NCI-H2081 (cell line): ENCODE measurements at places on chromosomes 2 and 18.

- no peak for DNase-seq
Observed at GRCh38 chr18:6054256-6054842, 159.0 kb upstream of the TMEM200C start.

- no peak for DNase-seq
Observed at GRCh38 chr18:59760619-59761600, 63.7 kb upstream of the CCBE1 start.

- peak; percentile 58 for DNase-seq
Observed at GRCh38 chr2:42602218-42602875, 33.9 kb downstream of the MTA3 start.

GRCh38 chr2:239836021-239836765, 188.9 kb downstream of the NDUFA10 start:
- no peak for DNase-seq

DNA sequence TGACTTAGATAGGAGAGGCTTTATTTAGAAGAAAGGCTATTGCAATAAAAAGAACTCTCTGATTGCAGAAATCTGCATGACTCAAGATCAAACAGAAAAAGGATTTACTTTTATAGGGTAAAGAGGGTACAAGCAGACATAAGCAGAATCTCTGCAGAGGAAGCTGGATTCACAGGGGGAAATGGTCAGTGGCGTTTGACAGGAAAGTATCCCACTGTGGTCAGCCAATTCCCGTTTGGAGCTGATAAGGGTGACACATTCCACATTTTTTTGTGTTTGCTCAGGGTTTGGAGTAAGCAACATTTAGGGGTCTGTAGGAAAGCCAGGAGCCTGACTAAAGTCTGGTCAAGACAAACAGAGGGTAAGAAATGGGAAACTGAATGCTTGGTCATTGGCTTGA, 23.9 kb upstream of the SCYGR5 start:
- no peak for DNase-seq

- peak; percentile 85 for DNase-seq
Observed at GRCh38 chr2:11540148-11540995, 6.5 kb downstream of the GREB1 start.

GRCh38 chr18:49988101-49988500, 174.8 kb upstream of the ACAA2 start:
- no peak for DNase-seq

GRCh38 chr2:234998404-234999211, 46.8 kb downstream of the SH3BP4 start:
- no peak for DNase-seq

GRCh38 chr2:184294831-184295230, 303.5 kb upstream of the ZNF804A start:
- no peak for DNase-seq

DNA sequence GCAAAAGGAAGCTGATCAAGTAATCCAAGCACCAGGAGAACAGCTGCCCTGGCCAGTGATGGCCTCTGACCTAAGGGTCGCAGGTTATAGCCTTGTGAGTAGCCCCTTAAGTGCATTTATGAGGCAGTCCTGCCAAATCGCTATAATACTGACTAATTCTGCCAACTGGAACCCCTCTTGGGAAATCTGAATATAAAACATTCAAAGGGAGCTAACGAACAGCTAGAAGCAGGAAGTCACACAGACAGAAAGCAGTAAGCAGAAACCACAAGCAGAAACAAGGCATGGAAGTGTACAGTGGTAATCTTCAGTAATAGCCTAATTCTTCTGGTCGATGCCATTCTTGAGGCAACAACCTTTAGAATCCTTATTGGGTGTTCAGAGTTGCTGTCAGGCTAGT, 521.3 kb downstream of the METTL4 start:
- no peak for DNase-seq

GRCh38 chr2:196334710-196335109, 163.3 kb upstream of the STK17B start:
- no peak for DNase-seq

- DNase-seq = no peak
Observed at GRCh38 chr2:201118961-201119854, 3.2 kb downstream of the CFLAR start.

DNA sequence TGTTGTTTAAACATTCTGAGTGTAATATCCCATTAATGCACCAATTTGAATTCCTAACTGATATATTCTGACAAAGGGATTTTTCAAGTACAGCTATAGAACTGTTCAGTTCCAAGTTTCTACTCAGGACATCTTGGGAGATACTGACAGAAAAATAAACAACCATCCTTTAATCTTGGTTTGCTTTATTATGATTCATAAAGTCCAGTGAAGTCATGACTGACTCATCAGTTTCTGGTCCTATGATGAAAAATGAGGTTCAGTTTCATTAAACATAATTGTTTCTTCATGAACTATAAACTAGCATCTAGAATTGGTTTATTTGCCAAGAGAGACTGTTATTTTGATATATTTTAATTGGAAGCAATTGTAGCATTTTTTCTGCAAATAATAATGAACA, 896.2 kb downstream of the CCDC85A start:
- no peak for DNase-seq

- DNase-seq = no peak
Observed at GRCh38 chr2:26645762-26646161, 4.6 kb upstream of the CIB4 start.

GRCh38 chr2:152068226-152068625, 30.6 kb downstream of the CACNB4 start:
- DNase-seq = no peak

GRCh38 chr2:37587817-37588216, 83.6 kb downstream of the CDC42EP3 start:
- no peak for DNase-seq

DNA sequence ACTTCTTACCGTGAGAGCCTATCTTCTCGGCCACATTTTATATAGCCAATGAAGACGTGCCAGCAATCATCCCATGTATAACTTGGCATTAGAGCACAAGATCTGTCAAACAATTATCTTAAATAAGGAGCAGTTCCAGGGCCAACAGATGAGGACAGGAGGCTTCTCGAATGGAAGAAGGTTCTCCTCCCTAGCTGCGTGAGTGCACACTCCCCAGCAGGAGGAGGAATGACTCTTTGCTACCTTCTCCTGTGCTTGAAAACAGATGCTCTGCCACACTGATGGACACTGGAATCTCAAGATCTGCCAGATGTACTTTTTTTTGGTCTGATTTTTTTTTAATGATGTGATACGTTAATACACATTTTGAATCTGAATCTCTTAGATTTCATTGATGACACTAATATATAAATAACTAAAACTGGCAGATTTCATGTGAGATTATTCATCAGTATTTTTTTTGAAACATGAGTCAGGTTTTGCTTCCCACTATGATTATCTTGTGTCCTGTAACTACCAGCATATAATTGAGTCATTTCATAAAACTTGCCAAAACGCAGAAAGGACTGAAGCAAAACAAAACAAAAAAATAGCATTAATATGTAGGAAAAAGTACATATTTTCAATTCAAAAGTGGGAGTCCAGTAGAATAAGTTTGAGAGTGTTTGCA, 626 bp upstream of the VIT start:
- DNase-seq = no peak

- DNase-seq = no peak
Observed at GRCh38 chr2:144770616-144771230, 250.8 kb upstream of the ZEB2 start.

- DNase-seq = peak; percentile 53
Observed at GRCh38 chr2:142165790-142166189, 35.0 kb upstream of the LRP1B start.

- DNase-seq = no peak
Observed at GRCh38 chr2:72341639-72342038, 194.0 kb upstream of the CYP26B1 start.

DNA sequence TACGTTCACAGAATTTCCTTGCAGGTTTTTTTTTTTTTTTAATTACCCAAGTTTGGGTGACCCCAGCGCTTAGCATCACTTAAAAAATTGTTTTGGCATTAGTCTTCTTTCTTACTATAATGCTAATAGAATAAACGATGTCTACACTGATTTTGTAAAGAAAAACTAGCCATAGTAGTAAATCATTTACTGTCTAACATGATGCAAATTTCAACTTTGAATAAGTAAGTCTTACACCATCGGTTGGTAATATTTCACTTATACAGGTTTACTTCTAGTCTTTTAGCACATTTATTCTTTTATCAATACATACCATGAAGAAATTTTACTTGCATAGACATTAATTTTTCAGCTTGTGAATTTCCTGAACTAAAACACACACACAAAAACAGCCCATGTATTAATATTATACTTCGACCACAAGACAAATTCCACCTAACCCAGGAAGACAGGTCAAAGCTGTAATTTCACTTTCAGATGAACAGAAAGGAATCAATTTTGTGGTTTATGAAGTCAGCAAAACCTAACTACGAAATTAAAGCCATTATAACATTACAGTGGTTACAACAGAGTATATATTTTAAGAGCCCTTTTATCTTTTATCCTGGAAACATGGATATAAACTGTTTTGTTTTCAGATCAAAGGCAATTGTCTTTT, 1.9 kb downstream of the YES1 start:
- no peak for DNase-seq

GRCh38 chr2:120336749-120337148, 9.2 kb upstream of the INHBB start:
- no peak for DNase-seq

- no peak for DNase-seq
Observed at GRCh38 chr18:28716338-28716737, 539.4 kb upstream of the CDH2 start.

DNA sequence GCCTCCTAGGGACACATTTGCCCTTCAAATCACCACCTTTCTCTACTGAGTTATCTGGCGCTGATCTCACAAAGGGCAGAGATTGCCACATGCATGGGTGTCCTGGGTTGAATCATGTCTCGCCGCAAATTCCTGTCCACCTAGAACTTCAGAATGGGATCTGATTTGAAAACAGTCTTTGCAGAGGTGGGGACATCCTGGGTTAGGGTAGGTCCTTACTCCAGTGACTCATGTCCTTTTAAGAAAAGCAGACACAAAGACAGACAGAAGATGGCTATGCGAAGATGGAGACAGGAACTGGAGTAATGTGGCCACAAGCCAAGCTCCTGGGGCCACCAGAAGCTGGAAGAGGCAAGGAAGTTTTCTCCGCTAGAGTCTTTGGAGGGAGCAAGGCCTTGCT, 197.4 kb upstream of the SMIM21 start:
- DNase-seq = no peak

DNA sequence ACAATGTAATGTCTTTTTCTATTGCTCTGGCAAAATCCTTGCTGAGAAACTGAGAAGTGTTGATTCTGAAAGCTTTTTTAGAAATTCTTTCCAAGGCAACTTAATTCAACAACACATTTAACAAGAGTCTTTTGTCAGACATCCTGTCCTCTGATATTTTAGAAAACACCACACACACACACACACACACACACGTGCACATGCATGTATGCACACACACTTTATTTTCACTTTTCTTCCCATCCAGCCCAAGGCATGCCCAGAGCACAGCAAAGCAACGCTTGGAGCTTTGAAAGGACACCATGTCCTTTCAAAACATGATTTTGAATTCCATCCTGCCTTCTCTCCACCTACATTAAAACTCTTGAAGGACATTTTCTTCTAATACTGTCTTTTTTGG, 116.1 kb downstream of the ATL2 start:
- no peak for DNase-seq

GRCh38 chr2:112031473-112032223, 23.4 kb upstream of the TMEM87B start:
- DNase-seq = no peak

GRCh38 chr2:17719562-17720371, 33.8 kb downstream of the SMC6 start:
- no peak for DNase-seq

DNA sequence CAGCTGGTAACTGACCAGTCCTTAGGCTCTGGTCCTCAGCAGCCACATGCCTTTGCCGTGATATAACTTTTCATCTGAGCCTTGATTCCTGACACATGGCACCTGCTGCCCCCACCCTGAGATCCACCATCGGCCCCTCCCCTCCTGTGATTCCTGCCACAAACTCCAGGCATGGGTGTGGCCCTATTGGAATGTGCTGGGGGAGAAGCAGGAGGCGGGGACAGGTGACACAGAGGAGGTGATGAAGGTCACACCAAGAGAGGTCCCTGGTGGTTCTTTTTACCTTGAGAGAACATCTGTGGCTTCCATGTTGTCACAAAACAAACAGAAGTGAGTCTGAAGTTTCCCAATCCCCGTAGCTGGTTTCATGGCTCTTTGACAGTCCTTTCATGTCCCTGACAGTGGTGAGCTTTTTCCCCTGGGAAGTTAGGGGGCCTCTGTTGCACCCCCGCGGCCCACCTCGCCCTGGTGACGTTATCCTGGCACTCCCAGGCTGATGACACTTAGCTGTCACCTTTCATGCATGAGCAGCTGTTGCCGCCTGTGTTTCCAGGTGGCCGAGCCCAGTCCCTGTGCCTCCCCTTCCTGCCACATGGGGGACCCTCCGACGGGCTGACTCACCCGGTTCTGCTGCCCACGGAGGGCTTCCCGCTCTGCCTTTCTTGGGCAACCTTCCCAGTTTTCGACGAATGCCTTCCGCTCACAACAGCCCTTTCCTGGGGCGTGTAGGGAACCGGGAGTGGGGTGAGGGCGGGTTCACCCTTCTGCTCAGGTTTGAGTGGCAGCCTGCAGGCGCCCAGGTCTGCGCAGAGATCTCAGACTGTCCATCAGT, 66.3 kb upstream of the GLI2 start:
- no peak for DNase-seq

DNA sequence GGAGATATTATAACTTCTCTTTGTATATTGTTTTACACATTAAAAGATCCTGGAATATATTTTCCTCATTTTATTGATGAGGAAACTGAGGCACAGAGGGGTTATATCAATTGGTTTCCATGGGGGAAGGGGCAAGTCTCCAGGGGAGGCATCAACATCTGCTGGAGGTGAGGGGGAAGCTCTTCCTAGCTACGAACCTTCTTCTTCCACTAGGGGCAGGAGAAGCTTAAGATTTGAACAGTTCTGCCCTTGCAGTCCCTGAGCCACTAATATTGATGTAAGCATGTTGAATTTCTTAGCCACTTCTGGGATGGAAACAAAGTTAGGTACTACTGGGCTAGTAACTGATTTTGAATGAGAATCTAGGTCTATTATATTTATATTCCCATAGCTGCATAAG, 140.1 kb upstream of the AQP4 start:
- DNase-seq = peak; percentile 21

- DNase-seq = no peak
Observed at GRCh38 chr2:174522553-174522952, 35.7 kb upstream of the GPR155 start.

DNA sequence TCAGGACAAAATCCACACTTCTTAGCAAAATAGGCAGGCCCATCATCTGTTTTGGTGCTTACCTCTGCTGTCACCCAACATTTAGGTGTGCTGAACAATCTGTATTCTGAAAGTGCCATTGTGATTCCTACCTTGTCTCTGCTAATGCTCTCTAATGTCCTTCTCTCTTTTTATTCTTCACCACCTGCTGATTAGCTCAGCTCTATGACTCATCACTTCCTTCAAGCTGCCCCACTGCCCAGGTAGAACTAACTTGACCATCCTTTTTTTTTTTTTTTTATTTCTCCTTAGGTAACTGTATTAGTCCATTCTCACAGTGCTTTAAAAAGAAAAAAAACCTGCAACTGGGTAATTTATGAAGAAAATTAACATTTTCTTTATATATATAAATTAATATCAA, 478.7 kb upstream of the POU3F3 start:
- no peak for DNase-seq
